ENCODE measurements at places on chromosomes 12 and 14.

- DNase-seq = no peak
Observed at GRCh38 chr14:69152181-69152901, 578 bp downstream of the DCAF5 start.

DNA sequence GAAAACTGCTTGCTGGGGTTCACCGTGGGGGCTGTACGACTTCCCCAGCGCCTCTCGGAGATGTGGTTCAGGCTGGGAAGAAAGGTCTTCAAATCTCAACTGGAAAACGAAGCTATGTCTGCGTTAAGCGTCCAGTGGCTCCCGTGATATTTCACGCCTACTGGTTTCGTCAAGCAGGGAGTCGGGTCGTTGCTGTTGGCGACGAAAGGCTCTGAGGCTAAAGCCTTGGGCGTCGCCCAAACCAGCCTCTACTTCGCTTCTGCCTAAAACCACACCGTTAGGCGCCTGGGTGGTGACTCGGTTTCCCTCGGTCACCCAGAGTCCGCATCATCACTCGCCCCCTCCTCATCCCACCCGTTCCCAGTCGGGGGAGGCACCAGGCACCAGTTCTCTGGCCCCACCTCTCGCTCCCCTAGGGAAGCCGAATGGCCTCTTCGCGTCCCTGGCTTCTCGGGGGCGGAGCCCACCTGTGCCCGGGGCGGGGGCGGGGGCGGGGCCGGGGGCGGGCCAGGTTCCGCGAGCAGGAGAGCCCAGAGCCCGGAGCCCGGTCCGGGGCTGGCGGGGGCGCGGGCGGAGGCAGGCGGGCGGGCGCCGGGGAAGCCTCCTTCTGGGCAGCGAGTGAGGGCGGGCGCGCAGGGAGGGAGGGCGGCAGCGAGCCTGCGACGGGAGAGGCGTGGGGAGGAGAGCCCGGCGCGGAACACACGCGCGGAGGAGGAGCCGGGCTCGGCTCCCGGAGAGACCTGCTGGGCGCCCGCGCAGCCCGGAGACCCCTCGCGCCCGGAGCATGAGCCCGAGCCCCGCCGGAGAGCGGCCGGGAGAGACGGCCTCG is at the start of gene B4GALNT3:
TSS of gene B4GALNT3 (plus strand) at position 510 of the 829 bp plus-strand sequence. CDS start 438 bp downstream, outside the sequence.
- DNase-seq = peak; percentile 91

GRCh38 chr14:65434216-65434850 is 21.8 kb downstream of the FUT8 start:
- no peak for DNase-seq

DNA sequence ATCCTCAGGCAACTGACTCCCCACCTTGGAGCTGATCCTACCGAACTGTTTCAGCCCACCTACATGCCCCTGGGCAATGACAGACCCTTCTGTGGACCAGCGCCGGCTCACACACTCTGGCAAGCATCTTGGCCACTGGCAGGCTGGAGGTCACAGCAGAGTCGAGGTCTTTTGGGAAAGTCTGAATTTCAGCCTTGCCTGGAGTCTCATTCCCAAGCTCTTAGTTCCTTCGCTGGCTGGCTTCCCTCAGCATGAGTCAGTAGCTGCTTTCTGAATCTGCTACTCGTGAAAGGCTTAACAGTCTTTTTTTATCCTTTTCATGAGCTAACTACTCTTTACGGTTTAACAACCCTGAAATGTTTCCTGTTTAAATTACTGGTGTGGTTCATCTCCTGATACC is 44.5 kb downstream of the ASCL4 start:
- DNase-seq = no peak

GRCh38 chr14:39423793-39424192 is 8.4 kb downstream of the FBXO33 start:
- DNase-seq = no peak

- no peak for DNase-seq
Observed at GRCh38 chr14:102732924-102733323, 44.3 kb upstream of the TRAF3 start.

- DNase-seq = no peak
Observed at GRCh38 chr12:55722948-55723347, 2.8 kb downstream of the RDH5 start.

DNA sequence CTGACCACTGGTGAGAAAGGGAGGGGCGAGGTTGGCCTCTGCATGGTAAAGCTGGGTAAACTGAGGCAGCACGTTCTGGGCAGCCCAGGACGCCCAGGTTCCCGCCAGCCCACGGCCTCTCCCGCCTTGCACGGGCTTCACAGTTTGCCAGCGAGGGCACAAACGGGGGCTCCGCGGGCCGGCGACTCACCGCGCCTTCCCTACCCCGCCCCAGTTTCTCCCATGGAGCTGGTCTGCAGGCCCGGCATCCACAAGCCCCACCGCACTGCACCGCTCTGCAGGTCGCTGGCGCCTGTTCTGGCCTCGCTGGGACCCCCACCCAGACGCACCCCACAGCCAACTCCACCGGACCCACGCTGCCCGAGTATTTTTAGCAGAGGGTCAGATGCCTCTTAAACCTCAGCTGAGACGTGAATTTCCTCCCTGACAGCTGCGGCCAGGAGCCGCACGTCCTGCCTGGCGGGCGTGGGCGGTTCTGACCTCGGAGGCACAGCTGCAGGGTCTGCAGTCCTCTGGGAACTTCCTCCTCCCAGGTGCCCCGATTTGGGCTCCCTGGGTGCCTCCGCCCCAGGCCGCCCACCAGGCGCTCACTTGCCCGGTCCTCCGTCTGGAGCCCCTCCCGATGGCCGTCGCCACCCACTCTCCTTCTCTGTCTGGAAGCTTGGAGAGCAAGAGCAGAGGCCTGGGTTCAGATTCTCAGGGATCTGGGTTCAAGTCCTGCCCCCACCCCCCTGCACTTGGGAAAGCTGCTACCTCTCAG is 29.5 kb upstream of the INF2 start:
- no peak for DNase-seq

DNA sequence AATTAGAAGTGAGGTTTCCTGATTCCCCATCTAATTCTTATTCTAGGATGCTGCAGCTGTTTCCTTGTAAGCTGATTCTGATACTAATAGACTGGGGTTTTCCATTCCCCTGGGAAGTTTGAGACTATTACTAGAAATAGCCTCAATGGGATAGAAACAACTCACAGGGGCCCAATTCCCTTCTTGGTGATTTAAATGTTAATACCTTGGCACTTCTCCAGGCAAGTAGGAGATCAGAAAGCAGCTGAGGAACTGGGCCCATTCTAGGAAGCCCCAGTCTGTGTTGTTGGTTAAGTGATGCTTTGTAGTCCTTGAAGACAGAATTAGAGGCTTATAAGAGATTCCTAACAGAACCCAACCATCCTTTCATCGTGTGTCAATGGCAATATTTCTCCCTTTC is 407.0 kb upstream of the SEL1L start:
- no peak for DNase-seq

GRCh38 chr12:128425666-128426331 is 158.8 kb downstream of the TMEM132C start:
- DNase-seq = no peak

- DNase-seq = no peak
Observed at GRCh38 chr12:27335364-27336281, 3.0 kb downstream of the BMAL2 start.

DNA sequence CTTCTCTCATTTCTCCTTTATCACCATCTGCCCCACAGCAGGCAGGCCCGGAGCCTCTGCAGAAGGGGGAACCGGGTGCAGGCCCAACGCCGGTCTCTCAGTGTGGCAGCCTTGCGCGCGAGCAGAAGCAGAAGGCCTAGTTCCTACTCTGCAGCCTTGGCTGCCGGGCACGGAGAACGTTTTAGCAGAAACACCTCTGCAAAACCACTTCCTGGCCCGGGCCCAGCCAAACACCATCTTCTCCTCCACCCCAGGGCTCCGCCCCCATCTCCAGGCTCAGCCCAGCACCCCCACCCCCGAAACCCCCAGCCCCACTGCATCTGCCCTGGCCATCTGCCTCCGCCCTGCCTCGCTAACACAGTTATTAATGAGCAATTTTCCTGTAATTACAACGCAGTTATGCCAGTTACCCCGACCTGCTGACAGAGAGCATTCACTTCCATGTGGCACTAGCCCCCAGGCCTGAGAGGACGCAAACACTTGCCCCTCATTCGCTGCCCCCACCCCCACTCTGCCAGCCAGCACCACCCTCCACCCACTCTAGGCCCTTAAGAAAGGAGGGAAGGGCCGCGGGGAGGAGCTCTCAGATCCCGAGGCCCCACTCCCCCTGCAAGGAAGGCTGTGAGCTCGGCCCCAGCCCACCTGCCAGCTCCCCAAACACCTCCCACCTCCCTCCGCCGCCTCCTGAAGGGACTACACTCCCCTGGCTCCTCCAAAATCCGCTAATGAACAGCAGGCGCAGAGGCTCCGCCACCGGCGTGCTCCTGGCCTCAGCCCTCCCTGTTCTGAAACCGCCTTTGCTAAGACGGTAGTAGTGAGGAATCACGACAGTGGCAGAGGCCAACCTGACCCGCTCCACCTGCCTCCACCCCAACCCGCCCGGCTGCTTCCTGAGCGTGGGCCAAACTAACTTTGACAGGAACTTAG is 44.7 kb upstream of the FBRSL1 start:
- DNase-seq = peak; percentile 87

GRCh38 chr12:29769162-29769858 is 14.4 kb downstream of the TMTC1 start:
- DNase-seq = no peak

DNA sequence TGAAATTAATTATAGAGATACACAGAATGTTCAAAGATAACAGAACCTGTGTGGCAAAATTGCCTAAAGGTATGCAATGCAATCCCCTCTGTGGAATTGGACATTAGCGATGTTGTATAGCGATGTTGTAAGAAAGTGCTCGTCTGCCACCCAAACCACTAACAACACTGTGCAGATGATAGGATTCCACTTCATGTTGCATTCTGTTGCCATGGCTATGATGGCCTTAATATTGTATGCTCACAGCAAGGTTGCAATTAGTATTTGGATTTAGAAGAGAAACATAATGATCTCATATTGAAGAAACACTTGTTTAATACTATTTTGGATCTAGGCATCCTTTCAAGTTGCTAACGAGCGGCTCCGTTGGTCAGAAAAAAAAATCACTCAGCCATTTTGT is 260.3 kb downstream of the BCAT1 start:
- no peak for DNase-seq

GRCh38 chr14:100066962-100067361 is 1.7 kb downstream of the EVL start:
- no peak for DNase-seq

- DNase-seq = no peak
Observed at GRCh38 chr14:47194055-47194454, 481.4 kb downstream of the MDGA2 start.

GRCh38 chr14:53534841-53535240 is 381.7 kb upstream of the DDHD1 start:
- no peak for DNase-seq

GRCh38 chr12:6061660-6062059 is 62.8 kb downstream of the VWF start:
- DNase-seq = no peak

- no peak for DNase-seq
Observed at GRCh38 chr12:30779578-30779977, 24.8 kb upstream of the CAPRIN2 start.

DNA sequence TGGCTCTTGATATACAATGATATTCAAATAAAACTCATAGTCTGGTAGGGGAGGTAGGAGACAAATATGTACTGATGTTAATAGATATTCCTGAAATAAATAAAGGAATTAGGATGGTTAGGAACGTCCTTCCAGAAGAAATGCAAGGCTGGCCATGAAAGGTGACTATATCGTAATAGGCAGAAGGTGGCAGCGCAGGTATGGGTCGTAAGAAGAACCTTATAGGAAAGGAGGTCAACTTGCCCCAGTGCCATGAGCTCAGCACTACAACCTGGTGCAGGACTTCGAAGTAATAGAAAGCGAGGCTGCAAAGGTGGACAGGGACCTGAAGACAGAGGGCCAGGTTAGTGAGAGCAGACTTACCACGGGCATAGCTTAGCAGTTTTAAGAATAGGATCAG is 55.3 kb upstream of the FGD4 start:
- DNase-seq = no peak

- DNase-seq = no peak
Observed at GRCh38 chr12:91993287-91994017, 152.2 kb downstream of the BTG1 start.

- DNase-seq = no peak
Observed at GRCh38 chr12:129069886-129070285, 216.6 kb downstream of the GLT1D1 start.

GRCh38 chr12:108955225-108955835 is 65.5 kb downstream of the SVOP start:
- DNase-seq = no peak

- DNase-seq = no peak
Observed at GRCh38 chr14:87667659-87668058, 325.3 kb downstream of the GALC start.

DNA sequence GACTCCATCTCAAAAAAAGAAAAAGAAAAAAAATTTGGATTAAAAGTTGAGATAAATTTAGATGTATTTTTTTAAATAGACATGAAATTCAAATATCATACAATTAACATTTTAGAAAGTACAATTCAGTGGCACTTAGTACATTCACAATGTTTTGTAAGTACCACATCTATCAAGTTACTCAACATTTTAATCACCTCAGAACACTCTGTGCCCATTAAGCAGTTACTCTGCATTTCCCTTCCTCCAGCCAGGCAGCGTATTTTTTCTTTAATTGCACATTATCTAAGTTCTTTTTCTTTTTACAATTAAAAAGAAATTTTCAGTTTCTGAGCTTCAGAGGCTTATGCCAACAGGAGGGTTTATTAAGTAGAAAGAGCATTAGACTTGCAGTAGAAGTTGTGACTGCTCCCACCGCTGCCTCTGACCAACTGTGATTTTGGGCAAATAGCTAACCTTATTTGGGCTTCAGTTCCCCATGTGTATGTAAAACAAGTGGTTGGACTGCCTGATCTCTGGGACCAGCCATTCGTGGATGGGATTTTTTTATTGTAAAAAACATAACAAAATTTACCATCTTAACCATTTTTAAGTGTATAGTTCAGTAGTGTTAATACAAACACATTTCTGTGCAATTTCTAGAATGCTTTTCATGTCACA is 65.7 kb downstream of the WNK1 start:
- no peak for DNase-seq

- no peak for DNase-seq
Observed at GRCh38 chr12:102562836-102563425, 82.6 kb upstream of the IGF1 start.
